Suppressor macrophage treated with lipopolysaccharide for 1 hour (primary cell): ENCODE measurements at places on chromosomes 5 and 9.
A peak's percentile ranks its signal among the peaks of the same experiment; 100 is the strongest.

DNA sequence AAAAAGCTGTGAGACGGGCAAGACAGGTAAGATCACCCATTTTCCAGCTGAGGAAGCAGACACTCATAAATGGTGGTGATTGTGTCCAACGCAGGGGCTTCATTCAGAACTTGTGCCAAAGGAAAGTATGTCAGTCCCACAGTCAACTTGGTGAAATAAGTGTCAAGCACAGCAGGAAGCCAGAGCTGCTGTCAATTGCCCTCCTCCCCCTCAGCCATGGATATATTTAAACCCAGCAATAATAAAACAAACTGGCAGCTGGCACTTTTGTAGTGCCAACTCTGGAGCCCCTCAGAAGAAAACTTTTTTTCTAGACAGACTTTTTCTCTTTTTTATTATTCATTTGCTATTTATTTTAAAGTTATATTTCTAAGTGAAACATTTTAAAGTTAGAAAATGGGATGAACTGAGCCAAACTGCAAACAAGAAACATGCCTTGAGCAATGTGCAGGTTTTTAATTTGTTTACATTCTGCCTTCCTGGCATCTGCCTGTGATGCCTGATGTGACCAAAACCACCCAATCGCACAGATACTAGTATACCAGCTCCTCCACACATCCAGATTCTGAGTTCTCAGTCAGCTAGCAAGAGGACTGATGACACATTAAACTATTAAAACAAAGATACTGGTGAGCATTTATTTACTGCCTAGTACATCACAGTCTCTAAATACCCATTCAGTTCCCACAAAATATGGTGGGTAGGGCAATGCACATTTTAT, 17.0 kb downstream of the DMAC1 start:
- no peak for DNase-seq

DNA sequence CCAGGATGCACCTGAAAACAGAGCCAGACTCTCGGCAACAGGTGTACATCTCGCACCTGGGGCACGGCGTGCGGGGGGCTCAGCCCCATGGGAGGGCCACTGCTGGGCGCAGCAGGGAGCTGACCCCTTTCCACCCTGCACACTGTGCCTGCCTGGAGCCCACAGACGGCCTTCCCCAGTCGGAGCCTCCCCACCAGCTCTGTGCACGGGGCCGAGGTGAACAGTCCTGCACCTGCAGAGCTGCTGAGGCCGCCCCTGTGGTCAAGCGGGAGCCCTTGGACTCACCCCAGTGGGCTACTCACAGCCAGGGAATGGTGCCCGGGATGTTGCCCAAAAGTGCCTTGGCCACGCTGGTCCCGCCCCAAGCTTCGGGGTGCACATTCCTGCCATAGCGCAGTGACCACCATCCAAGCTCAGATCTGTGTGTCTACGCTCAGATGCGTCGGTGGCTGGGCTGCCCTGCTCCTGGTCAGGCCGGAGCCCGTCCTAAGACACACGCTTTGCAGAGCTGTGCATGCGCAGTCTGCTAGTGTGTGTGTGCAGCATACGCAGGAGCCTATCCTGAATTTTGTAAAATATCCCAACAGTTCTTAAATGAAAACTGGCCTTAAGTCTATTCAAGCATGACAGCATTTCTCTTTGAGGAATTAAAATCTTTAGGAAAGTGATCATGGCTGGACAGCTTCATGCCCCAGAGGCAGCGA, 8.4 kb upstream of the EXOC3 start:
- no peak for DNase-seq

GRCh38 chr5:168286386-168286785, 5.1 kb upstream of the WWC1 start:
- DNase-seq, result peak; percentile 28

DNA sequence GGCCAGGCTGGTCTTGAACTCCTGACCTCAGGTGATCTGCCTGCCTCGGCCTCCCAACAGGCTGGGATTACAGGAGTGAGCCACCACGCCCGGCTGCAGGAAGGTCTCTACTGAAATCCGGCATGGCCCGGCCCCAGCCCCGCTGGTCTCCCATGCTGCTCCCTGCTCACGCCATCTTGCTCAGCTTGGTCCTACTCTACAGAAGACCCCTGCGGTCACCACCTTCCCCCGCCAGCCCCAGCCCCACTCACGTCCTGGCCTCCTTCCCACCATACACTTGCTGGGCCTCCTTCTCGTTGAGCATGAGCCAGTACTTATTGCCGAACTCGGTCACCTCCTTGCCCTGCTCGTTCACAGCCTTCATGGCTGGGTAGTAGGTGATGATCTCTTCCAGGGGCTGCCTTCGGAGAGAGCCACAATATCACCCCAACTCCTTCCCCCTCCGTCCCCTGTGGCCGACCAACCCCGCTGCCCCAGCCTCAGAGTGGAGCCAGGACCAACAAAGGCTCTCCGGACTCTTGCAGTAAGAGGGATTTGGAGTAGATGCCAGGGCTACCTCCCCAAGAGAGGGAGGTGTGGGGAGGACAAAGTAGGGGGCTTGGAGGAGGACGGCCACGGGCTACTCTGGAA, 4.0 kb downstream of the PTGES2 start:
- DNase-seq, result no peak

DNA sequence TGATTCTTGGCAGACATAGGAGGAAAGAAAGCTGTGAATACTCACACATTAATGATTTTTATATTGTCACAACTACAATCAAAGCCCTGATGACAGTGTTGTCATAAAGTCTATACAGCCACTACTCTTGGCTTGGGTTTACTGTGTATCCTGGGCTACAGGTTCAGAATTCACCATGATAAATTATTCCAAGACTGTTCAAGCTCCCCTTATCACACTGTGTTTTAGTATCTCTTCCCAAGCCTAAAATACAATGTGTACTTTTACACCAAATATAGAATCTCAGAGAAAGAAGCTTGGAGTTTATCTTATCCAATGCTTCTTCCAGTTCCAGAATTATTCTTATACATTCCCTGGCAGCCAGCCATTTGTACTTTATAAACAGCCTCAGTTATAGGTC, 127.7 kb upstream of the PPP1R2B start:
- no peak for DNase-seq

- no peak for DNase-seq
Measured at GRCh38 chr5:77210091-77210963, at the start of gene PDE8B. Gene PDE8B, plus strand, starts transcription at chr5:77210680. Its CDS starts 246 bp downstream, at chr5:77210926.

GRCh38 chr5:53253421-53253871, 143.9 kb upstream of the MOCS2 start:
- DNase-seq, result no peak

- DNase-seq, result no peak
Measured at GRCh38 chr9:70402213-70402612, 12.2 kb downstream of the KLF9 start.

DNA sequence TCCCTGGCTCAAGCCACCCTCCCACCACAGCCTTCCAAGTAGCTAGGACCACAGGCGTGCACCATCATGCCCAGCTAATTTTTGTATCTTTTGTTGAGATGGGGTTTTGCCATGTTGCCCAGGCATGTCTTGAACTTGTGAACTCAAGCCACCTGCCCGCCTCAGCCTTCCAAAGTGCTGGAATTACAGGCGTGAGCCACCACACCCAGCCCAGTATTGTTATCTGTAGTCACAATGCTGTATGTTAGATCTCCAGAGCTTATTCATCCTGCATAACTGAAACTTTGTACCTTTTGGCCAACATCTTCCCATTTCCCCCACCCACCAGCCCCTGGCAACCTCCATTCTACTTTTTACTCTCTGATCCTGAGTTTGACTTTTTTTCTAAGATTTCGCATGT, 37.5 kb downstream of the CREBRF start:
- DNase-seq, result no peak

DNA sequence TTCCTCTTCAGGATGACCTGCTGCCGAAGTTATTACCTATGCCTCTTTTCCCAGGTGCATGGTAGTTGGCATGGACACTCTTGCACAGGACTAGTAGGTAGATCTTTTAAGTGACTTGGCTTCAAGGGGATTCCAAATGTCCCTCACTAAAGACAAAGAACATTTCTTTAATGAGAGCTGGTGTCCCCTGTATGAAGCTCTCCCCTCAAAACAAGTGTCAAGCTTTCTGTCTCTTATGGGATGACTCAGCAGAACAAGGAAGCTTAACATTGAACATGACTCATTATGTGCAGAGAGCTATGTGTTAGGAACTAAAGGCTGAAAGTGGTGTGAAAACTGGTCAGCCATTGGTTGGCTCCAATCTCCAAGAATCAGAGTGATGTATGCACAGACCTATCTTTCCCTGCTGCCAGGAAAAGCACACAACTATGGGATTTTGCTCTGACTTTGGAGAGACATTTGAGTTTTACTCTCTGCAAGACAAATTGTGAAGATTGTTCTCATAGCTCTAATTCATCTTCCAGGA, 120.5 kb downstream of the PRDM6 start:
- no peak for DNase-seq

DNA sequence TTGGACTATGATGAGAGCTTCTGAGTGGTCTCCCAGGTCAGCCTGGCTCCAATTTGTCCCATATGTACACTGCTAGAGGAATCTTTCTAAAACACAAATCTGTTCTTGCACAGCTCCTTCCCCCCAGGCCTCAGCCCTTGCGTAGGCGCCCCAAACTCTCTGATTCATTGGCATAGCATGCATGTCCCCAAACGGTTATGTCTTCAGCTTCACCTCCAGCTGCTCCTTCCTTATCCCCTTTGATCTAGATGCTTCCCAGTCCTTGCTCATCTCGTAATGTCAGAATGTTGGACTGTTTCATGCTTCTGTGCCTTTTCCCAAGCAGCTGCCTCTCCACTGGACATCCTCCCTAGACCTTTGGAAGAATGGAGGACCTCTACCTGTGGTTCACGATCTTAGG, 60.1 kb upstream of the BASP1 start:
- DNase-seq, result no peak

DNA sequence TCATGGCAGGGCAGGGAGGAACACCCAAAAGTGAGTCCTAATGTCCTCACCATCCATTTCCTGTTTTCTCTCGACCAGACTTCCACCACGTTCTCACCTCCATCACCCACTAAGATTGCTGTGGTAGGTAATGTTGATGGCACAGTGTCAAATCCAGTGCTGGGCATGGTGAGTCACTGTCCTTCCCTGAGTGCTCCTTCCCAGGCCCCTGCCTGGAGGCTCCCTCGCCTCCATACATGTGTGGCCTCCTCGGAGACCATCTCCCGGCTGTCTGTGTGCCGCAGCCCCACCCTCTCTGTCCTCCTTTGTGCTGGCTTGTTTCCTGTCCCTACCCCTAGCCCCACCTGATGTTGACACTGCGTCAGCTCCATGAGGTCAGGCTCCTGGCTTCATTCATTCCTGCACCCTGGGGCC, 177.5 kb downstream of the SYK start:
- no peak for DNase-seq

DNA sequence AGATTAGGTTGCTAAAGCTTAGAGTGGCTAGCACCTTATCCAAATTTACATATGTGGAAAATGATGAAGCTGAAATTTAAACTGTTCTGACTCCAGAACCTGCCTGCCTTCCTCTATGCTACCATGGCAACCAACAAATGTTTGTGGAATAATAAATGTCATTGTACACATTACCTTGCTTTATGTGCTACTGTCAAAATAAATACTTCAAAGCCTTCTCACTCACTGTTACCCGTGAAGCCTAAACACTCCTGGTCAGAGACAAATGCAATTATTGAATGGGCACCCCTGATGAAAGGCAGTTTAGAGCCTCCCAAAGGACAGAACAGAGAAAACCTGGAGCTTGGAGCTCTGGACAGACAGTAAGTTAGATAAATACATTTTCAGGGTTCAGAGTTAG, 158.6 kb downstream of the FAM114A2 start:
- DNase-seq, result no peak

DNA sequence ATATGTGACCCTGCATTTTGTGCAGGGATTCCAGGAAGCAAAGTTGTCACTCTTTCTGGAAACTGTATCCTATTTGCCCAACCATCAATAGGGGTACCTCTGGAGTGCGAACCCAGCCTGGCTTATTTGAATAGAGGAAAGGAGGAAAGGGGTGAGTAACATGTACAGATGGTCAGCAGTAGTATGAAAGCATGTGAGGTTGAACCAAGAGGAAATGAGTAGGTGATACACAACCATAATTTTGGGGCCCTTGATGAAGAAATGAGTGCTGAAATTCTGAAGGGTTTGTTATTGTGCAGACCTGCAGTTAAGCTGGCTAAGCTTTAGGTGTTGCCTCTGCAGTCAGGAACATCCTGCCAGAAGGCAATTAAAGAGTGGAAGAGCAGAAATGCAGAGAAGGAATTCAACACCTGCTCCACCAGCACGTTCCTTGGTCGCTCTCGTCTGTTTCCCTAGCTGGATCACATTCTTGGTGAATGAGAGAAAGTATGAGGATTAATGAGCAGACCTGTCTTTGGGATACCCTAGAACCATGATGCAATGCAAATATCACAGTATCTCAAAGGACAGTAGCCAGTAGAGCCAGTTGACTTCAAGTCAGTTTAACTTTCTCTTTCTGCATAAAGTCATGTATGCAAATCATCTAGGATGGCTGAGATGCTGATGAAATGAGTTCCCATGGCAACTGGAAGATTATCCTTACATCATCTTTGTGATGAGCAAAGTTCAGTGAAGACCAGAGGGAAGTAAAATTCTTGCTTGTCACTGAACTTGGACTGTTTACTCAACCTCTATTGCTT, 13.2 kb upstream of the IL12B start:
- peak; percentile 94 for DNase-seq

- DNase-seq, result no peak
Measured at GRCh38 chr9:78295731-78296130, 1.2 kb upstream of the PSAT1 start.

DNA sequence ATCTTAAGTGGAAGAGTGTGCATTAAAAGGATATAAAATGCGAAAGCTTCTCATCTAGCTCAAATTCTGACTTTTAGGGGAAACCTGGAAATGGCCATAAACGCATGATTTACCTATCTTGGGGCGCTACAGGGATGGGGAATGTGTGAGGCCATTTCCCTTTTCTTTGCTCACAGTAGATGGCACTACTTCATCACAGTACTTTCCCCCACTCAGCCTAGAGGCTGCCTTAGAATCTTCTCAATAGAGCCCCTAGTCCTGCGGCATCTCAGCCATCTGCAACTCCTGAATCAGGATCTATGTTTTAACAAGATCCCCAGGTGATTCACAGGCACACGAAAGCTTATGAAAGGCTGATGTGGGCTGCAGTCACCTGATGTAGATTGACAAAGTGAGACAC, 110.8 kb downstream of the LHFPL2 start:
- peak; percentile 76 for DNase-seq

DNA sequence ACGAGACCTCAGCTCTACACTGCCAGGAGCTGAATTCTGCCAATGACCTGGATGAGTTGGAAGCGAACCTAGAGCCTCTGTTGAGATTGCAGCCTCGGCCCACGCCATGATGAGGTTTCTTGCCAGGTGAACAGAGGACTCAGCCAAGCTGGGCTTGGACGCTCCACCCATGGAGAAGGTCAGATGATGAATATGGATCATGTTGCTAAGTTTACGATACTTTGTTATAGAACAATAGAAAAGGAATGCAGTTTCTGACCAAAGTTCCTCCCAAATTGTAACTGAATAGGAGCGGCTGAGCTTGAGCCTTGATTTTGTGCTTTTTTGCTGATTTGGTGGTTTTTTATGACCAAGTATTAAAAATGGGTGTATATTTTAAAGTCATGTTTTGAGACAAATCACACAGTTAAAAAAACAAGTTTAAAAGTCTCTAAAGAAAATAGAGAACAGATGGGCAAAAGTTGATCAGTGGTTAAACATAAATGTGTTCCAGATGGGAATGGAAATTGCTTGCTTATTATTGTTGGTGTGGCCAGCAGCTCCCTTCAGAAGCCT, 32.9 kb downstream of the ROPN1L start:
- DNase-seq, result no peak
